ENCODE measurements at places on chromosomes 6 and 20. TPM values are rescaled to one million over a fixed set of nuclear protein-coding genes. Genes with fewer than 3 reads are reported as not detected.

GRCh38 chr6:6525933-6526332, 62.6 kb upstream of the LY86 start:
- DNase-seq: no peak

DNA sequence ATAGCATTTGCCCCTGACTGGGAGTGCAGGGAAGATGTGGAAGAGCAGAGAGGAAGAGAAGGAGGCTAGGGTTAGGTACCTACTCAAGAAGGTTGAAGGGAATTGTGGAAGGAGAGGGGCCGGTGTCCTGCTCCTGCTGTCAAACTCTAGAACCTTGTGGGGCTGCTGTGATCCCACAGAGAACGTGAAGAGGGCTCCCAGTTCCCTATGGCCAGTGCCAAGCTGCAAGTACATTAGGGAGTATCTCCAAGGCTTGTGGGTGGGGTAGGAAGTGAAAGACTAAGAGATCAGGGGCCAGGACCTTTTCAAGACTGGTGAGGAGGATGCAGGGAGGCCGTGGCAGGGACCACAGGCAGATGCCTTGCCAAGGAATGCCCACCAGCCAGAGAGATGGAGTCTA, 263.4 kb downstream of the CDH26 start:
- no peak for DNase-seq

GRCh38 chr6:111711984-111712752, 106.5 kb upstream of the TRAF3IP2 start:
- DNase-seq: peak; percentile 73

- no peak for DNase-seq
These were observed 212.7 kb upstream of the FOXA2 start for GRCh38 chr20:22797103-22797502.

OPRL1 gene
- total RNA-seq: 0.62 TPM

DNA sequence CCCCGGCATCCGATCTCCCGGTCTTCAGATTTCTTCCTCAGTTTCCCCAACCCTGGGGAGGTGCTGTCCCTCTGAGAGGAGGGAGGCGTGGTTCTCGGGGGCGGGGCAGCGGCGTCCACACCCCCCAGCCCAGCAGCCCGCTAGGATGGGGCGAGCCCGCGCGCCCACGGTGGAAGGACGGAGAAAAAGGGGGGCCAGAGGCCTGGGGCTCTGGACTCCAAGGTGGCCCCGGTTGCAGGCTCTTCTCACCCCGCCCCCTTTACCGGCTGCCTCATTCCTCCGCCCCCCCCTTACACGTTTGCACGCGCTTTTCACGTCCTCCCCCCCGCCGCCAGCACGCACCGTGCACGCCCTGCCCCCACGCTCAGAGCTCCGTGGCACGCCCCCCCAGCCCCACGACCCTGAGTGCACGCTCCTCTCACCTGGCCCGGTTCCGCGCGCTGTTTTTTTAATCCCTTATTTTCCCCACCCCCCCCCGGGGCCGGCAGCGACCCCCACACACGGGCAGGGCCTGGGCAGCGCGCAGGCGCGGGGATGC, 402 bp downstream of the ZBTB12 start:
- DNase-seq: peak; percentile 72

- no peak for DNase-seq
These were observed 19.4 kb downstream of the CDS2 start for GRCh38 chr20:5146099-5146668.

GRCh38 chr6:34512738-34513115, 43.4 kb downstream of the SPDEF start:
- no peak for DNase-seq

GRCh38 chr6:98833057-98833306, 1.4 kb upstream of the POU3F2 start:
- DNase-seq: no peak

Measured in tongue (tissue), 3 donors.